ENCODE measurements at places on chromosomes 5 and 9.

- peak; percentile 50 for DNase-seq
Observed at GRCh38 chr5:151085517-151086041, 4.7 kb upstream of the TNIP1 start.

GRCh38 chr5:5209510-5210286 lies 69.6 kb downstream of the ADAMTS16 start:
- DNase-seq, result no peak

DNA sequence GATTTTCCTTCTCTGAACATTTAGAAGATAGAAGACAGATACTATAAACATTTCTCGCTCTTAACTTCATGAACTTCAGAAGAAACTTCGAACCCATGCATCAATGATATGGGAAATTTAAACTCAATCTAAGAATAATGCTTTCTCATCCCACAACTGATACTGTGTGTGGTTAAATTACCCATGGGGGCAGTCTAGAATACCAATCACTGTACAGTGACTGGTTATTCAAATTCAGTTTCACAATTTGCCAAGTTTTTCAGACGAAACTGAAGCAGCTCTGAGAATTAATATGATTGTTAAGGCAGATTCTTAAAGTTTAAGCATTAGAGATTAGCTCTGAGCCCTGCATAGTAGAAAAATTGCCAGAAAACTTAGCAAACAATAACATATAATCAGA lies 431.0 kb downstream of the SH3GL2 start:
- DNase-seq, result no peak

DNA sequence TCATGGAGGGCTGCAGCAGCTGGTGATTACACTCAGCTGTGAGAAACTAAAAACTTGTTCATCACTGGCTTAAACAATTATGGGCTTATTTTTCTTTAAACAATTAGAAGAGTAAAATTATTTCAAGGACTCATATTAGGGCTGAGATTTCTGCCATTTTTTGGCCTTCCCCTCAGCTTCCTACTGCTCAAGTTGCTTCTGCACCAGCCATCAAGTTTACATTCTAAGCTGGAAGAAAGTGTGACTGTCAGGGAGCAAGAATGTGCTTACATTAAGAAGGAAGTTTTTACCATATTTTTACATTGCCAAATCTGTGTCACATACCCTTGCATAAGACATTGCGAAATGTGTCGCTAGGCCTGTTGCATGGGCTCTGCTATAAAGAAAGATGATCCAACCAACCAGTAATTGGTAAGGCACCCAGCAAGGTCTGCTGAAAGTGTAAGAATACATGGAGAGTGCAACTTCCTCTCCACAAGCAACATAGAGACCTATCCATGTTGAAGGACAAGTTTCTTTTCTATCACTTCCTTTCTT lies 260.3 kb upstream of the CDH10 start:
- peak; percentile 33 for DNase-seq

DNA sequence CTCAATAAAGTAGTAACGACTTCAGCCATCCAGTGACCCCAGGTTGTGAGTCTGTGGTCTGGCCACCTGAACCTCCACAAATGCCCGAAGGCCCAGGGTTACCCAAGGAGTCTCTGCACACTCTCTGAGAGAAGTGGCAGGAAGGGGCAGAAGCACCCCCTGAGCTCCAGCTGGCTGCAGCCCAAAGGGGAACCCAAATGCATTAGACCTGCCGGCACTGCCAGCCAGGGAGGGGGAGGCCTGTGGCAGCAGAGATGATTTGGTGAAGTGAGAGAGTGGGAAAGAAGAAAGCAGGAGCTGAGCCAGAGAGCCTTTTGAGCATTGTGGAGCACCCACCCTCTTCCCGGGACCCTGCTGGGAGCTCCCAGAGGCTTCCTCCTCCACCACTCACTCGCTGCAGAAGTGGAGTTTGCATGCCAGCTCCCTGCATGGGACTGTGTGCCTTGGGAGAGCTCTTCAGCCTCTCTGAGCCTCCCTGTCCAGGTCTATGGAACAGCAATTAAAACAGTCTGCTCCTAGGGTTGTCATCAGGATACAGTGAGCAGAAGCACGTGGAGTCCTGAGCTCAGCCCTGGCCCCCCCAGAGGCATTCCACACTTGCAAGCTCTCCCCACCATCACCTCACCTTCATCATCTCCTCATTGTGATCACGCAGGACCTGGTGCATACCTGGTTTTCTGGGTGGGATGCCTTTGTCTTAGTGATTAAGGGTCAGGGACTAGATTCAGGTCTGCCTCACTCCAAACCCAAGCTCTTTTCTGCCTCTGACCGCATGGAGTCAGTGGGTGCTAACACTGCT lies 13.8 kb upstream of the ANGPTL2 start:
- no peak for DNase-seq
